Bronchial smooth muscle cell (primary cell): ENCODE measurements at places on chromosomes 7 and 10. TPM values are rescaled to one million over a fixed set of nuclear protein-coding genes. Genes with fewer than 3 reads are reported as not detected.

Gene GSTO1
- total RNA-seq: 131 and 228 TPM in 2 replicates

Gene GARIN1A
- 0.52 and 0.63 TPM in 2 replicates for total RNA-seq

Gene PPP1R17
- total RNA-seq: under 0.01 TPM in 1 of 2 replicates, not detected in the other

Gene CACNB2
- 1.2 and 1.3 TPM in 2 replicates for total RNA-seq

Gene SPDYE11
- not detected in 2 replicates for total RNA-seq

Gene CEP55
- total RNA-seq: 0.94 and 4.6 TPM in 2 replicates
